ENCODE measurements at places on chromosomes 1 and 21.

DNA sequence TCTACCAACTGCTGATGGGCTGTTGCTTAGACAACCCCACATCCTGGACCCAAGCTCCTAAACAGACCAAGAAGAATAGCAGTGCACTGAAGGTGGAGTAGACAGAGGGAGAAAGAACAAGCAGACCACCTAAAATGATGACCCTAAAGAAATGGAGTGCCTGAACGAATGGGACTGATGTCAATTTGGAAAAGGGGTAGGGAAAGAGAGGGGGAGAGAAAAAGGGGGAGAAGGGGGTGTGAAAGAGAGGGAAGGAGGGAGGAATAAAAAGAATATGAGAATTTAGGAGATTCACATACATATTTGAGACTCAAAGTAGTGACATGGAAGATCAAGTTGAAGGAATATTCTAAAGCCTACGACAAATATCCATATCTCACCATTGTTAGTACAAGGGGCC is 144.4 kb upstream of the DUSP10 start:
- no peak for DNase-seq

DNA sequence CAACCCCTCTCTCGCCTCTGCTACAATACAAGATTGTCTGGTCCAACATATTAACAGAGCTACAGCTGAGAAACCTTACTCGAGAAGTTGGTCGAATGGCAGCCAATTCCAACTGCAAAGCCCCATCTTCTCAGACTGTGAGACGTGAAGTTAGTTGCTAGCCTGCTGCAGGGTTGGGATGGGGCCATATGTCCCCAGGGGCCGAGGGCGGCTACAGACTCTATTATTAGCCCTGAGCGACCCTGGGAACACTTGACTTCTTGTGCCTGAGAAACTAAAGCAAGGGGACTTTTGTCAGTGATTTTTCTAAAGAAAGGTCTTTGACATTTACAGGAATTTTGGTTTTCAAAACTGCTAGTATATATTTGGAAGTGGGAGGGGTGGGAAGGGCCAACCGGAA is 13.7 kb downstream of the NCF2 start:
- no peak for DNase-seq

- DNase-seq: no peak
Observed at GRCh38 chr1:197438010-197438790, 170.1 kb downstream of the CRB1 start.

DNA sequence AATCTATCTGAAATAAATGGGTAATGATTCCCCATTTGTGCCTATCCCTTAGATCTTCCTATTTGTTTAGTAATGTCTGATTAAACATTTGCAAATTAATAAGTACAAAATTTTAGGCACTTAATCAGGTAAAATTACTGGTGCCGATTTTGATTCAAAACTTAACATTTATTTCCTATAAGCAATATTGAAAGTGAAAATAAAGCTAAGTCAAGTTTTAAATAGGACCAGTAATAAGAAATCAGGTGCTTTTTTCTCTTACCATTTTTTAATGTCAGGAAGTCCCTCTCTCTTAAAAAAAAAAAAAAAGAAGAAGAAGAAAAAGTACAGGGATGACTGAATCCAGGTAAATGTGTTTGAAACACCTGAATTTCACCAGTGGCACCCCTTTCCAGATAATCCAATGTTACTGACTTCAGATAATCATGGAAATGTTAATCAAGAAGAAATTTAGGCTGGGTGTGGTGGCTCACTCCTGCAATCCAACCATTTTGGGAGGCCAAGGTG is 836 bp upstream of the GBP4 start:
- no peak for DNase-seq

DNA sequence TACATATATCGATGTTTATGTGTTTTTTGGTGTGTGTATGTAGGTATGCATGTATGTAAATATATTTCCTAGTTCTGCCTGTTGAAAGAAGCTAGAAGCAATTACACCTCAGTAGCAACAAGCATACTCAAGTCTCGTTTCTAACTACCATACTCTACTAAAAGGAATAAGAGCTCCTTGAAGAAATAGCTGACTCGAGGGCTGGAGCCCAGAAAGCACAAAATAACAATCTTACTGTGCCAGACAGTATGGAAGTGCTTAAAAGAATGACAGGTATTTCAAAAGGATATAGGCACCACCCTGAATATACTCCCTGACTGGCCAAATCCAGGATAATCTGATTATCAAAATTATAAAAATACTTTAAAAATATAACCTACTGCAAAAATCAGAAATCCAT is 23.2 kb downstream of the FUBP1 start:
- DNase-seq: no peak

DNA sequence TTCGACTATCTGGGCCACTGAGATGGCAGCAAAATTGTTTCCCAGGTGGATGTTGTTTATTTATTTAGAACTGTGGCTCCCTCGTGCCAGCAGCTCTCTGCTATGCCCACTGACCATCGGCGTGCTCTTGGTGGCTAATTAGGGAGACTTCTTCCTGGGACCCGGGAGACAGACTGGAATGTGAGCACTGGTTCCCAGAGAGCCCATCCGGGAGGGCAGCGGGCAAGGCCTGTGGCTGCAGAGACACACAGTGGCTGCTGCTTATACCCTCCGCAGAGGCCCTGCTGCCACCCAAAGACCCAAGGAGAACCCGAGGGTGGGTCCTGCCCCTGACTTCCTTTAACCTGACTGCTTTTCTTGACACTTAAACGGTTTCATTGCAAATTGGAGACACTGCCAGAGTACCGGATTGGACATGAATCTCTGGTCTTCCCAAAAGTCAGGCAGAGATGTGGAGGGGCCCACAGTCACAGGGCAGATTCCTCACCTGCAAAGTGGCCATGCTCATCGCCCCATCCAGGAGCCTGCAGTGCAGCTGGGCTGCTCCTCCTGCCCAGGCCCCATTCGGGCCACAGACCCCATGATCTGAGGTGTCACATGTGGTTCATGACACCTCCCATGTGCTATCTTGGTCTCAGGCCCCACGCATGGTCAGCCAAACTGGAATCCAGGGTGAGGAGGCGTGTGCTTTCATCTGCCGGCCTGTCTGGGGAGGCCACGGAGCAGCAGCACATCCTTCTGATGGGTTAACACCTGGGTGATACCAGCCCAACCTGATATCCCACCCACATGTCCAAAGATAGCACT is 5.7 kb upstream of the MATN1 start:
- DNase-seq: no peak

GRCh38 chr1:235791532-235792060 is 75.1 kb downstream of the LYST start:
- no peak for DNase-seq

GRCh38 chr1:155967341-155968050 is 10.9 kb downstream of the ARHGEF2 start:
- DNase-seq: no peak

DNA sequence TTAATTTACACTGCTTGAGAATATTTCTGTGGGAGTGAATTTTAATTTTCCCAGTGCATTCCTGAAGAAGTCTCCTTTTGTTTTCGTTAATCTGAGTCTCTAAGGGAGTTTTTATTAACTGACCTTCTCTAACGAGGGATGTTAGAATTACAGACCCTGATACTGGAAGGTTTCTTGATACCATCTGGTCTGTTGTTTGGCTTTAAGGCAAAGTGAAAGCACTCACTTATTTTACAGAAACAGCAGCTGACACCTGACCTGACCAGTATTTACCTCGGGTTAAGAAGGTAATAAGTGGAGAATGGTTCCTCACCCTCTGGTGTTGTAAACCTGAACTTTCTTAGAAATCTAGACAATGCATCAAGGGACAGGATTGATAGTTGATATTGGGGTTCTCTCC is 12.4 kb downstream of the CDC14A start:
- no peak for DNase-seq

DNA sequence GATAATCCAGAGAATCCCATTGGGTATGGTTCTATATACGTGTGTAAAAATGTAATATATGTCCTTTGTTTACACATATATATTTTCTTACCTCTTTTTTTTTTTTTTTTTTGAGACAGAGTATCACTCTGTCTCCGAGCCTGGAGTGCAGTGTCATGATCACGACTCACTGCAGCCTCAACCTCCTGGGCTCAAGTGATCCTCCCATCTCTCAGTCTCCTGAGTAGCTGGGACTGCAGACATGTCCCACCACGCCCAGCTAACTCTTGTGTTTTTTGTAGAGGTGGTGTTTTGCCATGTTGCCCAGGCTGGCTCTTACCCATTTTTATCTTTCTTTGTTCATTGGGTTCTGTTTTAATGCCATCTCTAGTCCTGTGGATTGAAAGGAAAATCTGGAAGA is 59.5 kb downstream of the ZBTB17 start:
- DNase-seq: no peak

DNA sequence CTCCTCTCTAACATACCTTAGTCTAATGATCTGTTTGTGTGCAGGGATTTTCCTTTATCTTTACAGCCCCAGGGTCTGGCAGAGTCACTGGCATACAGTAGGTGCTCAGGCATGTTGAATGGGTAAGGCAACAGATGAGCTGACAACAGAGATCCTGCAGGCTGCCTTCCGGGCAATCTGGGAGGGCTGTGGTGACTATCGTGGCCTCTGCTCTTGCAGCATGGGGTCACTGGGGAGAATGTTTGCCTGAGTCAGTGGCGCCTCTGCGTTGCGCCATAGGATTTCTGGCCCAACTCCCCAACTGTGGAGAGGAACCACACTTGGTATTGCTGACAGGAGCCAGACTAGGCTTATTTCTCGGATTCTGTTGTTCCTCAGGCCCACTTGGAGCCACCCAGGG is 93.8 kb downstream of the LAMC2 start:
- DNase-seq: no peak

Data from CD4-positive, CD25-positive, alpha-beta regulatory T cell (primary cell).